ENCODE measurements at places on chromosomes 5 and 9. TPM values are rescaled to one million over a fixed set of nuclear protein-coding genes. Genes with fewer than 3 reads are reported as not detected.

Gene CDKN2B
- 0.29 TPM for total RNA-seq

Gene REEP5
- total RNA-seq, result 46.1 TPM

Gene CLIC3
- 2.5 TPM for total RNA-seq

Gene TLE4
- total RNA-seq, result 77.3 TPM

Gene PRDM9
- not detected for total RNA-seq

Gene CCL27
- total RNA-seq, result not detected

Gene UBE2R2
- total RNA-seq, result 22.9 TPM

Gene PJA2
- total RNA-seq, result 99.6 TPM

Gene IL33
- 11.8 TPM for total RNA-seq

Gene INSL6
- total RNA-seq, result not detected

Gene SELENOP
- total RNA-seq, result 366 TPM

Gene SCGB3A2
- 0.93 TPM for total RNA-seq

Gene RANBP3L
- 13.3 TPM for total RNA-seq

Gene CD72
- total RNA-seq, result 3.3 TPM

Gene RGS7BP
- 9.8 TPM for total RNA-seq

Gene FYB1
- 5.5 TPM for total RNA-seq

Gene NR5A1
- 0.12 TPM for total RNA-seq

Gene NEUROG1
- not detected for total RNA-seq

Gene GABRA6
- not detected for total RNA-seq

Gene SPATA31D4
- total RNA-seq, result not detected

Gene EPB41L4A
- 33.3 TPM for total RNA-seq

Gene SVEP1
- total RNA-seq, result 18.5 TPM

Gene CCDC180
- 24.8 TPM for total RNA-seq

All from metanephros (tissue), 2 donors.